ENCODE measurements at places on chromosomes 3 and 15. TPM values are rescaled to one million over a fixed set of nuclear protein-coding genes. Genes with fewer than 3 reads are reported as not detected.
A peak's percentile ranks its signal among the peaks of the same experiment; 100 is the strongest.

DNA sequence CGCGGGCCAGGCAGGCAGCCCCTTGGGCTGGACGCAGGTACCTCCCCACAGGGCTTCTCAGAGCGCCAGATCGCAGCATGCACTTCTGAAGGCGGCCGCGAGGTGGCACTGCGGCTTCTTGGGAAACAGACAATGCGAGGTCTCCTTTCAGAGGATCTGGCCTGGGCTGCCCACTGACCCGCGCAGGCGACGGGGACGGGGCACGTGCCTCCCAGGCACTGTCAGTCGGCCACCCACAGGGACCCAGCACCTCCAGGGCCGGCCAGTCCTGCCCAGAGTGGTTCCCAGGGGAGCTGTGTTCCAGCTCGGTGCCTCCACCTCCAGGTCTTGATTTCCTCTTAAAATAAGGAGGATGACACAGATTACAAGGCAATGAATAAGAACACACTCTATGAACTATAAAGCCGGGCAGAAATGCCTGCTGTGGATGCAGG lies 24.4 kb upstream of the TXNRD3 start:
- peak; percentile 64 for DNase-seq

GRCh38 chr3:16150285-16150684 lies 24.2 kb upstream of the GALNT15 start:
- no peak for DNase-seq

Gene ADCY5
- total RNA-seq: 0.45 TPM

DNA sequence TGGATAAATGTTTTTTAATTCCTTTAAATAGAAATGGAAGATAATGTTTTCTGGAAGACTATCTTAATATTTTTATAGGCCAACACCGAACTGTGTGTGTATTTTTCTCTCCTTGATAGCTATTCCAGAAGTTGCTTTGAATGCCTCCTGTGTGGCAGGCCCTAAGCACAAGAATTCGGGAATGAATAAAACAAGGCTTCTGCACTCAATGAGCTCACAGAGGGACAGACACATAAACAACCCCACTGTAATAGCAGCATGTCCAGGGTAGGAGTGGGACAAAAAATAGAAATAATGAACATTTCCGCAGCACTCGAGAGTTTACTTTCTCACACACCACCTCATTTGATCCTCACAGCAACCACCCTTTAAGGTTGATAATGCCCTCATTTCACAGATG lies 18.0 kb downstream of the SRGAP3 start:
- no peak for DNase-seq

Gene FAM3D
- not detected for total RNA-seq

Gene CISH
- total RNA-seq: 1.6 TPM

GRCh38 chr15:40058476-40059140 lies 19.6 kb upstream of the SRP14 start:
- peak; percentile 81 for DNase-seq

- no peak for DNase-seq
Measured at GRCh38 chr3:116155841-116156240, 289.4 kb downstream of the LSAMP start.

DNA sequence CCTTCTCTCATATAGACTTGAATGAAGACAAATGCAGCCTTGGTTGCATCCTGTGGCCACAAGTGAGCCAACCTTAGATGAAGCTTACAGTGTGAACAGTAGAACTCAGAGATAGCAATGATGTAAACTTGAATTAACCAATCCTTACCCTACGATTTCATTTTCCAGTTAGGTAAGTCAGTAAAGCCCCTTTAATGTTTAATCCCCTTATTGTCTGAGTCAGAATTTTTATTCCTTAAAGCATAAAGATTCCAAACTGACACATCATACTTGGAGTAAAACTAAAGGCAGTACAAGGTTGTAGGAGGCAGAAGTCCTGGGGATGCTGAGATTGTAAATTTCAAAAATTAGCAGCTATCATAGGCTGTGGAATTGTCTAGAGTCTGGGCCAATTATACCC lies 507.8 kb upstream of the DPH6 start:
- DNase-seq: no peak

Gene PIK3CA
- 16.5 TPM for total RNA-seq

DNA sequence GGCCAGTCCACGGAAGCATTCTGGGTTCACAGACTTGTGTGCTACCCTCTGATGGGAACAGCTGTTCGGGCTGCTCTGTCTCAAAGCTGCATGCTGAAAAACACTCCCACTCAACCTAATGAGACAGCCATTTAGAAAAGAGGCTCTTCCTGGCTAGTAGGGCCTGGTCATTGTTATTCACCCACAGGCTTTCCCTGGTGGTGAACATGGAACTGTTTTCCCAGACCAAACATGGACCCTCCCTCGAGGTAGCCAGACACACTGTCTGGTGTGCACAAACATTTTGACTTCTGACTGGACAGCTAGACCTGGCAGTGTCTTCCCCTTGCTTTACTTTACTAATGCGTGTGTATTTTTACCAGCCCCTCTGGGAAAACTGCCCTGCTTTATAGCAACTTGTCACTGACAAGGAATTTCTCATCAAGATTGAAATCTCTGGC lies 39.0 kb downstream of the MECOM start:
- DNase-seq: peak; percentile 2

Gene GOLGA8K
- 0.13 TPM for total RNA-seq

Gene THRB
- 2.6 TPM for total RNA-seq

Gene ABHD17C
- total RNA-seq: 2.0 TPM

GRCh38 chr3:54814224-54814623 lies 113.6 kb downstream of the LRTM1 start:
- DNase-seq: no peak

Gene ROBO2
- total RNA-seq: not detected

GRCh38 chr15:72614810-72615532 lies 39.5 kb upstream of the GOLGA6B start:
- DNase-seq: no peak

DNA sequence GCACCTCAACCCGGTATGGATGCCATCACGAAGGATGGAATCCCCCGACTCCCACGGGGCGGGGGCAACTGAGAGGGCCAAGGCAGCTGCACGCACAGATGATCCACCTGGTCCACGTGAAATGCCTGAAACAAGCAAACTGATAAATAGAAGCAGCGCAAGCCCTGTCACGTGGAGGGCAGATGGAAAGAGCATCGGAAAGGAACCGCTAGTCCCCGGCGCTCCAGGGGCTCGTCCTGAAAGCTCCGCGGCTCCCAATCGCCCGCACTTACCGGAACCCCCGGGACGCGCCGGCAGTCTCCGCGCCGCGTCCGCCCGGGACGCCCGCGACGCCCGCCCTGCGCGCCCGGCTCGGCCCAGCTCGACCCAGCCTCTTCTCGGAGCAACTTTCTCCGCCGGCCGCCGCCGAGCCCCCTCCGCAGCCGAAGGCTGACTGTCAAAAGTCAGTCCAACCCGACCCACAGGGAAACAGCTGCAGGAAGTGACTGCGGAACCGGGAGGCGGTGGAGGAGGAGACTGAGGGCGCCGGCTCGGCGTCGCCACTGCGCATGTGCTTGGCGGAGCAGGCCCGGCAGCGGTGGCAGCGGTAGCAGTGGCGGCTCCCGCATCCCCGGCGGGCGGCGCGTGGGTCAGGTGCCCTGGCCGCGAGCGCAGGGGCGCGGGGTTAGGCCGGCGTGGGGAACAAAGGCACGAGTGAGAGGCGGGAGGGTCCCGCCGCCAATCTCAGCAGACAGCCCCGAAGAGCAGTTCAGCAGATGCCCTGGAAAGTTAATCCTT lies at the start of gene ZMAT3:
Gene ZMAT3, minus strand, starts transcription at position 487 of the 777 bp plus-strand sequence. CDS start 4,057 bp downstream, outside the sequence.
- peak; percentile 90 for DNase-seq

- DNase-seq: peak; percentile 66
Measured at GRCh38 chr3:146505516-146505915, 36.2 kb upstream of the PLSCR2 start.

DNA sequence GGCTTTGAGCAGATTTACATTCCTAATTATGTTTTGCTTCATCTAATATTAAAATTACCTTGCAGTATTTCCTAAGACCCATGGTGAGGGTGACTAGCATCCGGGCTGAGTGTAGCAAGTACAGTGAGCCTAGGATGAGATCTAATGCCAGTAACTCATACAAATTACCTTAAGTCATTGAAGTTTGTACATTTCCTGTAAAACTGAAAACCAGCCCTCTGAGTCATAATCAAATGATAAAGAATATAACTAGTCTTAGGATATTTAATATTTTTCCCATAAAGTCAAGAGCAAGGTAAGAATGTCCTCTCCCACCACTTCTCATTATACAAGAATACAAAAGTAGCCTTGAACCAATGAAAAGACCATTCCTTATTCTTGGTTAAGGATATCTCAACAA lies 54.8 kb upstream of the CHRM5 start:
- peak; percentile 40 for DNase-seq

DNA sequence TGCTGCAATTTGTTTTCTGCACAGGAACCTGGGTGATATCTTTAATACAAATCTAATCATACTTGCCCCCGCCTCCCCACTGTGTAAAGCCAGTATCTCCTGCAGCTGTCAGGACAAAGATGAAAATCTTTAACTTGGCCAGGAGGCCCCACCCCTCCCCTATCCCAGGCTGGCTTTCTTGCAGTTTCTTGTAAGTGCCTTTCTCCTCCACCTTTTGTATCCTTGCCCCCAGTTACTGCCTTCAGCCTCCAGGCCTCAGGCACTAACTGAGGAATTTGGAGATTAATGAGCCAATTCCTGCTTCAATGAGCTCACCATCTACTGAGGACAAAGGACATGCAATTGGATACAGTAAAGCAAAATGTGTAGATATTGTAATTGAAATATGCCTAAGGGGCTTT lies 6.5 kb downstream of the GCSAM start:
- no peak for DNase-seq

Gene TICRR
- total RNA-seq: 8.0 TPM

- peak; percentile 57 for DNase-seq
Measured at GRCh38 chr3:78941587-78941986, 826.2 kb downstream of the ROBO1 start.

Gene PRSS50
- total RNA-seq: not detected

Gene CHRNB4
- not detected for total RNA-seq

Gene TRIM69
- 12.0 TPM for total RNA-seq

- DNase-seq: no peak
Measured at GRCh38 chr15:25688166-25688565, 175.0 kb downstream of the ATP10A start.

DNA sequence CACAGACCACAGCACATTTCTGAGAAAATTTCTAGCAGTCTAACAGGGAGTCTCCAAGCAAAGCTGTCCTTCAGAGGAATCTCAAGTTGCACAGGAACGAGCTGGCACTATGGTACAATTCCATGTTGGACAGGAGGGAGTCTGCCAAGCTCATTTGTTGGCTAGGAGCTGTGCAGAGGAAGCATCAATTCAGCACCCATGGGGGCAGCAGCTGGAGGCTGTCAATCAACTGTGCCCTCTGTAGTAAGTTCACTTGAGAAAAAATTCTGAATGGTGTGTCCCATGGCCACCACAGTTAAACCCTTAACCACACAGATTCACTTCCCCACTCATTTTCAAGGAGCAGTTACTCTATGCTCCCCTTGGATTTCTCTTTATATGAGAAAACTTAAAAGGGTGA lies 298.5 kb upstream of the PPP2R3A start:
- peak; percentile 63 for DNase-seq

Gene RFT1
- 23.2 TPM for total RNA-seq

GRCh38 chr15:65414841-65415621 lies 7.7 kb downstream of the IGDCC4 start:
- peak; percentile 92 for DNase-seq

GRCh38 chr3:50972029-50972428 lies 297.3 kb downstream of the DOCK3 start:
- DNase-seq: no peak

- DNase-seq: no peak
Measured at GRCh38 chr3:10238345-10239183, 9.7 kb upstream of the TATDN2 start.

- DNase-seq: peak; percentile 89
Measured at GRCh38 chr3:106826791-106827311, 550.4 kb upstream of the CCDC54 start.

Gene CCK
- total RNA-seq: not detected

DNA sequence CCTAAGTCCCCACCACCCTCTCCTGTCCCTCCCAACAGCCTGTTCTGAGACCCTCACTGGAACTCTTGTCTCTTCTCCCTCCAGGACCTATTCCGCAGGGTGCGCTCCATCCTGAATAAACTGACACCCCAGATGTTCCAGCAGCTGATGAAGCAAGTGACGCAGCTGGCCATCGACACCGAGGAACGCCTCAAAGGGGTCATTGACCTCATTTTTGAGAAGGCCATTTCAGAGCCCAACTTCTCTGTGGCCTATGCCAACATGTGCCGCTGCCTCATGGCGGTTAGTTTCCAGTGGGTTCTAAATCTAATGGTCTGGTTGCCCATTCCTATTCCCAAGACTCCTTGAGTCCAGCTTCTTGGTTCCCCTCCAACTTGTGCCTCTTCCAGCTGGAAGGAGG lies 9.3 kb downstream of the EIF4G1 start:
- DNase-seq: no peak

Gene PARP15
- not detected for total RNA-seq

Gene CORO2B
- total RNA-seq: 18.3 TPM

Gene BFSP2
- total RNA-seq: not detected

DNA sequence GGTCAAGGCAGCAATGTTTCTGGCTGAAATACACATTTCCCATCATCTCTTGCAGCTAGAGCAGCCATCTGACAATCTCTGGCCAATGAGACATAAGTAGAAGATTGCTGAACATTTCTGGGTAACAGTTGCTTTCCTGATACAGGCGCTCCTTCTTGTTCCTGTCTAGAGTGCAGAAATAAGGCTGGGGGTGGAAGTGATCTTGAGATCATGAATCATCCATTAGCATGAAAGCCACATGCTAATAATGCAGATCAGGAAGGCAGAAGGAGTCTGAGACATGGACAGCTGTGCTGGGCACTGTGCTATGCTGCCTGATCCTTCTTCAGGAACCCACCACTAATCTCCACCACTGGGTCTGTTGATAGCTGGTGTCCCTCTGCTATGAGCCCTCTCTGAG lies 14.8 kb upstream of the TMEM108 start:
- peak; percentile 39 for DNase-seq

- no peak for DNase-seq
Measured at GRCh38 chr3:177514611-177515499, 317.6 kb upstream of the TBL1XR1 start.

- no peak for DNase-seq
Measured at GRCh38 chr3:66803206-66803605, 194.9 kb upstream of the KBTBD8 start.

GRCh38 chr15:72379856-72380430 lies 4.1 kb upstream of the HEXA start:
- DNase-seq: no peak
